ENCODE measurements at places on chromosomes 7 and 10. TPM values are rescaled to one million over a fixed set of nuclear protein-coding genes. Genes with fewer than 3 reads are reported as not detected.

The CSTF2T gene
- 28.8 TPM for total RNA-seq

The KIAA1217 gene
- 5.2 TPM for total RNA-seq

The ADGRA1 gene
- 3.9 TPM for total RNA-seq

The HYAL4 gene
- not detected for total RNA-seq

The TMEM243 gene
- 3.4 TPM for total RNA-seq

The VSIR gene
- total RNA-seq, result 5.4 TPM

The RASA4B gene
- total RNA-seq, result 7.1 TPM

The CLCN1 gene
- not detected for total RNA-seq

The OR6B1 gene
- not detected for total RNA-seq

The BAIAP2L1 gene
- 0.25 TPM for total RNA-seq

The PRF1 gene
- 0.25 TPM for total RNA-seq

The WNT8B gene
- total RNA-seq, result not detected

Measured in temporal lobe (tissue), 4 donors.